Effector CD4-positive, alpha-beta T cell (primary cell): ENCODE measurements at places on chromosomes 5 and 9.

GRCh38 chr5:57036761-57037160 is 84.8 kb upstream of the MIER3 start:
- no peak for DNase-seq

GRCh38 chr5:8327016-8327415 is 458.1 kb downstream of the MTRR start:
- no peak for DNase-seq

GRCh38 chr5:139575751-139576150 is 14.6 kb downstream of the UBE2D2 start:
- DNase-seq, result no peak

DNA sequence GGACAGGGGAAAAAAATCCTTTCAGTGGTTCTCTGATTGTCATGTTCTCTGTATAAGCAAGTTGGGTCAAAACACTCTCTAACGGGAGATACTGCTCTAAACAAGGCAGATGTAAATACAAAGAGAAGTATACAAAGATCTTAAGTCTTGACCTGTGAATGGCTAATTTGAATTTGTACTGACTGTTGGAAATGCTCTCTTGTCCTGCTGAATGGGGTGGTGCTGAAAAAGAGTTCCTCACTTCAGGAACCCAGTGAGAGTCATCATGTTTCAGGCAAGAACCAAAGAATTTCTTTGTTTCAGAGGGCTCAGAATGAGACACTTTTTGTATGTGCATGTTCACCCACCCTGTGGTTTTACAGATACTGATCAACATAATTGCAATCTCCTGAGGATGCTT is 461.0 kb downstream of the NR2F1-AS1 start:
- no peak for DNase-seq

DNA sequence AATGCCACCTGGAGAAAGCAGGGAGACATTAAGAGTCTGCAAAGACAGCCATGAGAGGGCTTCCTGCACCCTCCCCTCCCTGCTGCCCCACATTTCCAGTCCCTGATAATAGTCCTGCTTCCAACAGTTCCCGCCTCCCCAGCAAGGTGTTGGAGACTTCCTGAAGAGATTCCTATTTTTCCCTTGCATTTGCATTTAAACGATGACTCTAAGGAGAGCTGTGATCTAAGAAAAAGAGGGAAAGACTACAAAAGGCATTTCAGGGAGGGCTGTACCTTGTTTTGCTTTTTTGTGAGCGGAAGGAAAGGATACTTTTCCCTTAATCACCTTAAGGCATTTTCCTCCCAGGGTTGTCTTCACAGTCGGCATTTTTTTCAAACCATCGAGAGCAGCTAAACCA is 62.1 kb downstream of the GAS1 start:
- no peak for DNase-seq

DNA sequence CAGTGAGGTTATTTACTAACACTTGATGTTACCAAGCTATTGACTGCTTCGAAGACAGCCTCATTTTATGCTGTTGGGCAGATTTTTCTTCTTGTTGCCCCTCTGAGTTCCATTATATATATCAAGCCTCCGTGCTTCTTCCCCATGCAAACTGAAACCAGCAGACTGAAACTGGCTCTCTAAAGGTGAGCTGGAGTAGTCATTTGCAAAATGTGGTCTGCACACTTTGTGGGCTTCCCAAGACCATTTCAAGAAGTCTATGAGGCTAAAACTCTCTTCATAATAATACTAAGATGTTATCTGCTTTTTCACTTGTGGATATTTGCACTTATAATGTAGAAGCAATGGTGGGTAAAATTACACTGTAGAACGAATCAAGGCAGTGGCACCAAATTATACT is 13.9 kb downstream of the SLC36A1 start:
- no peak for DNase-seq

DNA sequence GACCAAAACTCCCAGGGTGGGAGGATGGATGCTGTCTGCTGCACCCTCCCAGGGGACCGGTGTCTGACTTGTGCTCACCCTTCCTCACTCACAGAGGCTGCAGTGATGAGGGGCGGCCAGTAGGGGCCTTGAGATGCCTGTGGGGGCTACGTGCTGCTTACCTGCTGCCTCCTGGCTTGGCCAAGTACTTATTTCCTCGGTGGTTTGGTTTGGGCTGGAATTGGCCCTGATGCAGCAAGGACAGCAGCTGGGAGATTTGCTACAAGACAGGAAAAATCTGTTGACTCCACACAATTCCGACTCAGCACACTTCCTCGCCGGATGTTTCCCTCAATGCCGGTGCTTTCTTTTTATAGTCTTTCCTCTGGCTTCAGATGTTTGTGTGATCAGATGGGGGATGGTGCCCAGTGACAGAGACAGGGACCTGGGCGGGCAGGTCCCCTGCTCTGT is 6.6 kb downstream of the PCDH12 start:
- DNase-seq, result no peak

DNA sequence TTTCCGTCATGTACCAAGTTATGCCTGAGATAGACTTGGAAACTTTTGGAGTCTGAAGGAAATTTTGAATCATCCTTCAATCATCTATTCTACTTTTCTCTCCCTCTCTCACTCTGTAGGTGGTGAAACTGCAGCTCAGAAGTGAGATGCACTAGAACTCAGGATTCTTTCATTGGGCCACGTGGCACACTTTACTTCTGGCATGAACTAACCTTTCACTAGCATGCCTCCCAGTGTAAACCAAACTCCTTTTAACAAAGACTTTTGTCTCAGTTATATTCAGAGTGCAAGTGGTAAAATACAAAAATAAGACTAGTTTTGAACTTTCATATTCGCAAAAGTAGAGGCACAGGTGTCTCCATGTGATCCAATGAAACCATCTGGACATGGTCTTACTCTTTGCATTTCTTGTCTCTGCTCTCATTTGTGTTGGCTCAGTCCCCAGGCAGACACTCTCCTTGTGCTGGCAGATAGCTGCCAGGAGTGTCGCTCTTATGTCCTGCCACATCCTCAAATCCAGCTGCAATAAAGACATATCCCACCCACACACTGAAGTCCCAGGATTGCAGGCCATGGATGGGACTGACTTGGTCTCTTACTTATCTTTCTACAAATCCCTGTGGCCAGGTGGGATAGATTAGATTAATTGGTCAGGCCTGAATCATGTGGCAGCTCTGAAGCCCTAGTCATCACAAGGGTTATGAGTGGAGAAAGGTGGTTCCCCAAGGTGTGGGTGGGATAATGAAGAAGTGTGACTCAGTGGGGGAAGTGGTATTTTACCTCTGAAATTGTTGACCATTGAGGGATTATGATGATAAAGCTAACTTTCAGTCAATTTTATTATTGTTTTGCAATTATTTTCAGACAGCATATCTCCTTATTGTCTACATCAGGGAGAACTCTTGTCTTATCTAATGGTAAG is 267.5 kb downstream of the GABRB2 start:
- no peak for DNase-seq

- no peak for DNase-seq
These were observed 410.1 kb upstream of the SMARCA2 start for GRCh38 chr9:1604942-1605560.

DNA sequence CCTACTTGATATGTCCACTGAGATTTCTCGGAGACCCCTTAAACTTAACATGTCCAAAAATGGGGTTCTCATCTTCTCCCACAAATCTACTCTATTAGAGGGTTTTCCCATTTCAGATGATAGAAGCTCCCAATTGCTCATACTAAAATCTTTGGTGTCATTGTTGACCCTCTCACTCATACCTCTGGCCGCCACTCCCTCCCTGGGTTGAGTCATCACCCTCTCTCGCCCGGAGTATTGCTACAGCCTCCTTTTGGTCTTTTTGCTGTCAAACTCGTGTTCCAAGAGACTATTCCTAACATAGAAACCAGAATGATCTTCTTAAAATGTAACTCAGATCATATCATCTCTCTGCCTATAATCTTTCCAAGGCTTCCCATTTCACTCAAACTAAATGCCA is 91.0 kb upstream of the GNAQ start:
- DNase-seq, result no peak

GRCh38 chr9:72937545-72937944 is 15.3 kb downstream of the ALDH1A1 start:
- DNase-seq, result no peak

DNA sequence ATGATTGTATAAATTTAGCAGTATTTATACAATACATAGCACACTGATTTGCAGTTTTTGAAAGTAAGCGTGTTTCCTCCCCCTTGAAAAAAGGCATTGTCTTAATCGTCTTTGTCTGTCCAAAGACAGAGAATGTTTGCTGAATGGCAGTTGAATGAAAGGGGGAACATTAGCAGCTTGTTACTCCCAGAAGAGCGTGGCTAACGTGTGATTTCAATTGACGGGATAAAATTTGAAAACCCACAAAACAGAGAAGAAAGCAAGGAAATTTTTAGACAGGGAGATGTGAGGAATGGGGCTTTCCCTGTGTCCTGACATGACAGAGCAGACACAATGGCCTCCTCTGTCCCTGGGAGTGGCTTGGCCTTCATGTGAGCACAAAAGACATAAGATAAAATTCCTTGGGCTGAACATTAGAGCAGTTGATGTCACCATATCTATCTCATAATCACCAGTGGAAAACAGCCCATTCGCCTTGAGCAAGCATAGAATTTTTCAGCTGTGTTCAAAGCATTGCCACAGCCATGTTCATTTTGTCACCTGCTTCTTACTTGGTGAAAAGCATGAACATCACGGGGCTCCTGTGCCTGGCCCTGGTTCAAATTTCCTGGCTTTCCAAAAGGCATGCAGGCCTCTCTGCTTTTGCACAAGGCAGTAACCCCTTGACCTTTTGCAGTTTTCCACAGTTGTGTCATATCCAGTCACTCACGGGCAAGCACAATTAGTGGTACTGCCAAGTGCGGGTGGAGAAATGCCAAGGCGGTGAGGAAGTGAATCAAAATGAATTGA is 126.9 kb downstream of the TLE1 start:
- no peak for DNase-seq

DNA sequence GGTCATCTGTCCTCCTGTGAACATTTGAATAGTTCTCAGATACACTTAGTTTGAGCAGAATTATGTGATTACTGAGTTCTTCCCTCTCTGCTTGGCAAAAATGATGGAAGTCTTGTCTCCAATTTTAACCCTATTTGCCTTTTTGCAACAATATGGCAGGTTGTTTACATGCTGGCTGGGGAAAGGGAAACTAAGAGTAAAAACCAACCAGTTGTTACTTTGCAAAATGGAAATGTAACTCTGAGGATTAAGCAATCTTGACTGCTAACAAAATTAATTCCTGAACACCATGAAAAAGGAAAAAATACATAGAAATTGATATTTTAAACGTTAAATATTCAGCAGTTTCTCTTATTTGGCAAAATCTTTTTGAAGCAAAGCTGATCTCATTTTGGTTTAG is 11.1 kb downstream of the SIT1 start:
- no peak for DNase-seq

GRCh38 chr5:136258463-136258862 is 65.5 kb upstream of the SMIM32 start:
- no peak for DNase-seq

DNA sequence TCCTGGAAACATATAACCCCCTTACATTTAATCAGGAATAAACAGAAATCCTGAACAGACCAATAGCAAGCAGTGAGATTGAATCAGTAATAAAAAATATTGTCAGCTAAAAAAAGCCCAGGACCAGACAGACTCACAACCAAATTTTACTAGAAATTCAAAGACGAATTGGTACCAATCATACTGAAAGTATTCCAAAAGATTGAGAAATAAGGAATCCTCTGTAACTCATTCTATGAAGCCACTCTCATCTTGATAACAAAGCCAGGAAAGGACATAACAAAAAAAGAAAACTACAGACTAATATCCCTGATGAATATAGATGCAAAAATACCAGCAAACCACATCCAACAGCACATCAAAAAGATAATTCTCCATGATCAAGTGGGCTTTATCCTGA is 714.0 kb downstream of the SEMA5A start:
- DNase-seq, result no peak

GRCh38 chr5:18752317-18752716 is 1118.1 kb downstream of the TAF11L14 start:
- no peak for DNase-seq

- no peak for DNase-seq
These were observed 26.4 kb upstream of the NOTCH1 start for GRCh38 chr9:136572003-136572827.

- DNase-seq, result no peak
These were observed 9.8 kb upstream of the IRF1 start for GRCh38 chr5:132500244-132500930.

DNA sequence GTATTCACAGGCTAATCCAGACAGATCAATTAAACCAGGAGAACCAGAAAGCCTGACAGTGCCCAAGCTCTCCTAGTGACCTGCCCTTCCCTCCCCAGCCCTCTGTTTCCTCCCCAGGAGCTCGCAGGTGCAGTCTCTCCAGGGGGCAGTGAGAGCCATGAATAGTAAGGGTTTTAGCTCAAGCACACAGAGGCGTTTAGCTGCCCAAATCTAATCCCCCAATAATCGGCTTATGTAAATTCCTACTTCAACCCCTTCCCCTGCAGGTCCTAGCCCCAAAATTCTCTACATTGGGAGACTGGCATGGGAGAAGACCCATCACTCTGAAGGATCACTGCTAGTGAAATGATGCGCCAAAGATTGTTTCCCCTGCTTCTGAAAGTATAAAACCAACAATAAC is 10.5 kb upstream of the TAL2 start:
- no peak for DNase-seq

- DNase-seq, result no peak
These were observed 5.4 kb upstream of the PRR7 start for GRCh38 chr5:177440990-177441780.

- DNase-seq, result no peak
These were observed 466.0 kb downstream of the CAAP1 start for GRCh38 chr9:26426551-26427131.

DNA sequence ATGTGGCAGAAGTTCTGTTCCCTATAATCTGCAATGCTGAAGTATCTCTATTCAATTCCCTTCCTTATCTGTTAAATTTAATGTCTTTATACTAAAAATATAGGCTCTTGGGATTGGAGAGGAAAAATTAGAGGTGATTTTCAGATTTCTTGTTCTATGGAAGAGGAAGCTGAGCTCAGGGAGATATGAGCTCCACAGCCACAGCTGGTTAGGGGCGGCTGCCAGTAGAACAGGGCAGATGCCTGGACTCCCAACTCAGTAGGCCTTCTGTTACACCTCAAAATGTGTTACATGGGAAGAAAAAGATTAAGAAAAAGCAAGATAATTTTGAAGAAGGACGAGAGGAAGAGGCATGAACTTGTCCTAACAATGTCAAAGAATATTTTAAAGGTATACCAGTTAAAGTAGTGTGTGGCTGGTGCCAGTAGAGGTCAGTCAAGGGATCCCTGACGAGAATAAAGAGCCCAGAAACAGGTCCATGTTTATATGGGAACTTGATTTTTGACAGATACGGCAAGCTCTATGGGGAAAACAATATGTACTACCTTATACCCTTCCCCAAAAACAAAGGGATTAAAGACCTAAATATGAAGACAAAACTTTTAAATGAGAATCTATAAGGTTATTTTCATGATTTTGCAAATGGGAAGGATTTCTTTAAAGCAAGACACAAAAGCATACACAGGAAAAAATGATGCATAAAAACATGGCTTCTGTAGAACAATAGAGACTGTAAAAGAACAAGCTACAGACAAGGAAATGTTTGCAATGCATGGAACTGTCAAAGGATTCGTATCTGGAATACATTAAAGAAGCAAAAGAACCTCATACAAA is 28.7 kb downstream of the DNAJC21 start:
- no peak for DNase-seq

- DNase-seq, result no peak
These were observed 277.4 kb upstream of the MSX2 start for GRCh38 chr5:174446988-174447387.

- no peak for DNase-seq
These were observed 236.1 kb downstream of the ADAMTSL1 start for GRCh38 chr9:18710065-18710464.

- DNase-seq, result no peak
These were observed 47.7 kb downstream of the RXRA start for GRCh38 chr9:134373953-134374300.

GRCh38 chr5:126544087-126544740 is 50.8 kb downstream of the ALDH7A1 start:
- DNase-seq, result no peak
